Tongue (tissue), 3 donors: ENCODE measurements at places on chromosomes 5 and 9. TPM values are rescaled to one million over a fixed set of nuclear protein-coding genes. Genes with fewer than 3 reads are reported as not detected.
A peak's percentile ranks its signal among the peaks of the same experiment; 100 is the strongest.

DNA sequence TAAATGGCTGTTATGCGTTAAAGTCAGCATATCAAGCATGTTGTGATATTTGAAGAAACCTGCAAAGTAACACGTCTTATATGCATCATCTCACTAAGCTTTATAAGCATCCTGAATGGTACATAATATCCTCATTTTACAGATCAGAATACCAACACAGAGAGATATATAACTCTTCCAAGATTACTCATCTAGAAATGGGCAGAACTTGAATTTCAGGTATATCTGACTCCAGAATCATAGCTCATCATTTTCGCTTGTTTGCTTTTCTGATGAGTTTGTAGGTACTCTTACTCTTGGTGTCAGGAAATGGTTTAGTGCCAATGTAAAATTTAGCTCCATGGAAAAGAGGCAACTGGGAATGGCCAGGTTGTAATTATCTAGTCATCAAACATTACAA, 232.3 kb upstream of the ANKH start:
- no peak for DNase-seq

DNA sequence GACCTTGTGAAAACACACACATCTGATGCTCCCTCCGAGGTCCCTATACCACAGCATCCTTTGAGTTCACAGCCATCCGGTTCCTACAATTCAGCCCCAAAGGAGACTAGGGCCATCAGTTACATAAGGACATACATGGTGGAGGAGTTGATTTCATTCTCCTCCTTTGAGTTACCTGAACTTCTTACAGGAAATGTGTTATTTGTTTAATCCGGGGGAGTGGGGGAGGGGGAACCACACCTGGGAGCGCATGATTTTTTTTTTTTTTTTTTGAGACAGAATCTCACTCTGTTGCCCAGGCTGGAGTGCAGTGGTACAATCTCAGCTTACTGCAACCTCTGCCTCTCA, 30.7 kb downstream of the SEMA4D start:
- no peak for DNase-seq

DNA sequence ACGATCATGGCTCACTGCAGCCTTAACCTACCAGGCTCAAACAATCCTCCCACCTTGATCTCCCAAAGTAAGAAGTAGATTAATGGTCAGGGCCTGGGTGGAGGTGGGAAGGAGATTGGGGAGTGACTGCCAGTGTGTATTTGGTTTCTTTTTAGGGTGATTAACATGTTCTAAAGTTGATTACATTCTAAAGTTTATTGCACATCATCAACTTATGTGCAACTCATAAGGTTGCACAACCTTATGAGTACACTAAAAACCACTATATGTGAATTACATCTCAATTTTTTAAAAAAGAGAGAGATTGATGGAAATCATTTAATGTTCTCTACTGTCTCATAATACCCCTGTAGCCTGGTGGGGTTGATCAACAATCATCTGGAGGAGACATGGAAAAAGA, 218.1 kb downstream of the AOPEP start:
- DNase-seq = no peak

DNA sequence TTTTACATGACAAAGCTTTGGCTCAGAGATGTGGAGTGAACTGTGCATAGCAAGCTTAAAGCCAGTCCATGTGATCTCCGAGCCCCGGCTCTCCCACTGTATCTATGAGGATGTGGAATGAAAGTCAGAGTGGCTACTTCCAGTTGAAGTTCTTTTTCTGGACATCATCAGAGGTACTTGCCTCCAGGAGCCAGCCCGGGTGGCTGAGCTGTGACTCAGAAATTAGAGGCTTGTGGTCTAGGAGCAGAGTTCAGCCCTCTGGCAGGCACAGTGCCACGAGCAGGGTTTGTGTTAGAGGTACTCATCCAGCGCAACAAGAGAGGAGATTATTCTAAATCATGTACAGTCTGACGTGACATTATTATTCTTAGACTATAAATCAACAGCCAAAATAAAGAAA, 322.5 kb downstream of the CDK5RAP2 start:
- no peak for DNase-seq

GRCh38 chr9:123191260-123191659, 77.1 kb downstream of the STRBP start:
- no peak for DNase-seq

DNA sequence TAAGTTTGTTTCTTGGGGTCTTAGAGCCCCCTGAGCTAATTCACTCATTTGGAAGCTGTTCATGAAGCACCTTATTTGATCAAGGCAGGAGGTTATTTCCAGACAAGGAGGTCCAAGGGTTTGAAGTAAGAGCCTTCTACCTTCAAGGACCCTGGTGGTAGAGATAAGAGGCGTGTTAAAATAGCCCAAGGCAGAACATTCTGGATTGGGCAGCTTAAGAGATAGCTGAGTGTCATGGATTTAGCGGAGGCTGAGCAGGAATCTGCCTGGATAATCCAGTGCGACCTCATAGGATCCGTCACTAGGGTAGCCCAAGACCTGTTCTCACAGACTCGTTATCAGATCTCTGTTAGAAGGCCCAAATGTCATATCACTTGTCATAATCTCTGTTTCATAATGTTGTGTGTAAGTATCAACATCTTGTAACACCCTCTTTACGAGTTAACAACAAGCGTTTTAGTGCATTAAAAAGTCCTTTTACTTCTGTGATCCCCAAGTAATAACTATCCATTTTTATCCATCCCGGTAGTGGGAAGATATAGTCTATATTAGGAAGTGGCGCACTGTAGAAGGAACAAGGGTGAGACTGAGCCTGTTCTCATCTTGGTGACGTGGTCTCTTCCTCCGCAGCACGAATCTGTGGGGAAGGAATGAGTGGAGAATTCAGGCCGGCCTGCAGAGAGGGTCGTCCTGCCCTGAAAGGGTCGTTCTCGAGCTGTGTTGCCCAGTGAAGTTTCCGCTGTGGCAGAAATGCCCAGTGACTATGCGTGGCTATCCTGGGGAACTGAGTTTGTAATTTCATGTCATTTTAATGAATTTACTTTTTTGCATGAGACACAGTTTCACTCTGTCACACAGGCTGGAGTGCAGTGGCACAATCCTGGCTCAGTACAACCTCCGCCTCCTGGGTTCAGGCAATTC, 28.8 kb downstream of the SLC25A25 start:
- no peak for DNase-seq

- no peak for DNase-seq
These were observed 464.4 kb upstream of the IZUMO3 start for GRCh38 chr9:25010027-25010662.

- peak; percentile 82 for DNase-seq
These were observed 103.9 kb downstream of the LHFPL2 start for GRCh38 chr5:78544561-78545201.

DNA sequence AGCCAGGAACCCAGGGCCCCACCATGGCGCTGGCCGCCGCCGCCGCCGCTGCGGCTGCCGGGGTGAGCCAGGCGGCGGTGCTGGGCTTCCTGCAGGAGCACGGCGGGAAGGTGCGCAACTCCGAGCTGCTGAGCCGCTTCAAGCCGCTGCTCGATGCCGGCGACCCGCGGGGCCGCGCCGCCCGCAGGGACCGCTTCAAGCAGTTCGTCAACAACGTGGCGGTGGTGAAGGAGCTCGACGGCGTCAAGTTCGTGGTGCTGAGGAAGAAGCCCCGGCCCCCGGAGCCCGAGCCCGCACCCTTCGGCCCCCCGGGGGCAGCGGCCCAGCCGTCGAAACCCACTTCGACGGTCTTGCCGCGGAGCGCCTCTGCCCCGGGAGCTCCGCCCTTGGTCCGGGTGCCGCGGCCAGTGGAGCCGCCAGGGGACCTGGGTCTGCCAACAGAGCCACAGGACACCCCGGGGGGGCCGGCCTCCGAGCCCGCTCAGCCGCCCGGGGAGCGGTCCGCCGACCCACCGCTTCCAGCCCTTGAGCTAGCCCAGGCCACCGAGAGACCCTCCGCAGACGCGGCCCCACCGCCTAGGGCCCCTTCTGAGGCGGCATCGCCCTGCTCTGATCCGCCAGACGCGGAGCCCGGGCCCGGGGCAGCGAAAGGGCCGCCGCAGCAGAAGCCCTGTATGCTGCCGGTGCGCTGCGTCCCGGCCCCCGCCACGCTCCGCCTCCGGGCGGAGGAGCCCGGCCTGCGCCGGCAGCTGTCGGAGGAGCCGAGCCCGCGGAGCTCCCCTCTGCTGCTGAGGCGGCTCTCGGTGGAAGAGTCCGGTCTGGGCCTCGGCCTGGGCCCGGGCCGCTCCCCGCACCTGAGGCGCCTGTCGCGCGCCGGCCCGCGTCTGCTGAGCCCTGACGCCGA, 749 bp downstream of the SOWAHA start:
- DNase-seq = peak; percentile 28

DNA sequence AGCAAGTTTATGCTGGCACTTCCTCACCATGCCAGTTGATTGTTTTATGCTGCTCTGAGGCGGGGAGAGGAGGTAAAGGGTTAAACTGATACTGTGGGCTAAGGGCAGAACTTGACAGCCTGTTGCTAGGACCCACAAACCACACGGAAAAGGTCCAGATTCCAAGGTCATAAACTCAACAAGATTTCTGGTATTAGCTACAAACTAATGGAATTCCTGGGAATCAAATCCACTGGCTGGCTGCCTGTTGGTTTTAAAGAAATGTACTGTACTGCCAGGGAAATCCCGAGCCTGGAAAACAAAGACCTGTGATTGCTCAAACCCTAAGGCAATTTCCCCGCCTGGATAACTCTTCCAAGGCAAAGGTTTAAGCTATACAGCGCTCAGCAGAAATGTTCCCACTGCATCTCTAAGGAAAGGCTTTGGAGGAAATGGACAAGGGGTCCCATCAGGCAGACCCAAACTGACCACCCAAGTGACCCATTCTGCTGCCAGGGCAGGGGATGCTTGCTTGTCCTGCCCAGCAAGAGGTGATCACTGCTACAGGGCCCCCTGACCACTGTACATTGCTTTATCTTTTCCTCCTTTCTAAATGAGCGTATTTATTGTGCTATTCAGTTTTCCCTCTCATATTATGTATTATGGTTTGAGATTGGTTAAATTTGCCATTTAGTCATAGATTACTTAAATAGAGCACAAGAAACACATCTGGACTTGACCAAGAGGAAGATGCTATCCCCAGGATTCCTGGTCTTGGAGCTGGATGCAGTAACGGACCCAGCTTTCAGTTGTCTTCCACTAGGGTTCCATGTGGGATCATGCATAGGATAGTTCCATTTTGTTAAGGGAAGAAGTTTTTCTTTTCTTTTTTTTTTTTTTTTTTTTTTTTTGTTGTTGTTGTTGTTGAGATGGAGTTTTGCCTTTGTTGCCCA, 124.3 kb downstream of the SUSD1 start:
- peak; percentile 90 for DNase-seq

GRCh38 chr9:128344931-128345605, 4.7 kb downstream of the SLC27A4 start:
- no peak for DNase-seq

DNA sequence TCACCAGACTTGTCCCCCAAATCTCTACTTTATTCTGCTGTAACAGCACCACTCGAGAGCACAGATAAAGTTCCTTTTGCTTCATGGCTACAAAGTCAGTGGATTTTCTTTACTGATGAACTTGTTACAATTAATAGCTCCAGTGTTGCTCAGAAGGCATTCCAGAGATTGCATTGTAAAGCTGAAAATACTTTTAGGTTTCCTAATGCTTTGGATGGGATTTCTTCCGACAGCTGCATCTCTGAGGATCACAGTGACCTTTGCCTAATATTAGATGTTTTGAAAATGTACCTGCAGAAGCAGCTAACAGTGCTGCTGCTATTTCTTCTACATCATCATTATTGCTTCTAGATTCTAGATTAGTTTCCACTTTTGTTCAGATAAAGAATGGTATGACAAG, 58.8 kb upstream of the TMEM171 start:
- peak; percentile 27 for DNase-seq

DNA sequence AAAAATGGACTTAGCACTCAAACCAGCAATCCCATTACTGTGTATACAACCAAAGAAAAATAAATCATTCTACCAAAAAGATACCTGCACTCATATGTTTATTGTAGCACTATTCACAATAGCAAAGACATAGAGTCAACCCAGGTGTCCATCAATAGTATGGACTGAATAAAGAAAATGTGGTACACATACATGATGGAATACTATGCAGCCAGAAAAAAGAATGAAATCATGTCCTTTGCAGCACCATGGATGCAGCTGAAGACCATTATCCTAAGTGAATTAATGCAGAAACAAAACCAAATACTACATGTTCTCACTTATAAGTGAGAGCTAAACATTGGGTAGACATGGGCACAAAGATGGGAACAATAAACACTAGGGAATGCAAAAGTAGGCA, 236.8 kb upstream of the POU5F2 start:
- DNase-seq = no peak

DNA sequence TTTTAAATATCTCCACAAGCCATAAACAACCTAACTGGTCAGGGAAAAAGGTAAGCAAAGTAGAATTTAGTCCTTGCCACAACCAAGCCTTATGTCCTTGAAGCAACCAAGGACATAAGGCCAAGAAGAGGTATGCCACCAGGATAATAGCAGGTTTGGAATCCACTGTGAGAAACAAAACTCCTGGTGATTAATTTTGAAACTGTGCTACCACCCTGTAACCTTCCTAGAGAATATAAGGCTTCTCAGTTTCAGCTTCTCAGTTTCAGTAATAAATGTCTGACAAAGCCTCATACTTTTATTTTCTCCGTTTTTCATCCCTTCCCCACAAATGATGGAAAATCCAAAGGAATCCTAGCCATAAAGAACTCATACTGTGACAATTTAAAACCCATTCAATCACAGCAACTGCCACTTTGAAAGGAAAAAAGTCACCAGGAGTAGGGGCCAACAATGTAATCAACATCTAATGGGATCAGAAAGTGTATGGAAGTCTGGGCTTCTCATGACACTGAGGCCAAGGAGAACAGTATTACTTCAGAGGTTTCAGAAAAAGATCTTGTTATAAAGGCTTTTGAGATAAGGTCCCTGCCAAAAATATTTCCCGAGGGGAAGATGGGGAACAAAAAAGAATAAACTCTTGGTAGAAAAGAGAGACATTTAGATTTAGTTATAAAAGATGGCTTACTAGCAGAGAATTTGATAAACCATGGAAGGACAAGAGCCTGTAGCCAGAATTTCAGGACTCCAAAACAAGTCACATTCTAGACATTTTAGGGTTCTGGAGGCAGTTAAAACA, 189.2 kb downstream of the TSSK1B start:
- DNase-seq = no peak

The OLFML2A gene
- 188 TPM for total RNA-seq

The HAPLN1 gene
- total RNA-seq = 1.6 TPM

The SLC6A7 gene
- total RNA-seq = not detected

The PCDHB15 gene
- 9.9 TPM for total RNA-seq

The CDH10 gene
- 2.5 TPM for total RNA-seq
